Transverse colon (tissue), 4 donors: ENCODE measurements at places on chromosomes 12 and 14.

- no peak for DNase-seq
- no peak overlapping the region for H3K4me3 ChIP-seq
- no peaks in the 10 kb centered on the region for H3K27me3 ChIP-seq
- H3K27ac ChIP-seq = no peak overlapping the region
- no peaks in the 10 kb centered on the region for H3K4me1 ChIP-seq
- H3K36me3 ChIP-seq = no peaks in the 10 kb centered on the region
Measured at GRCh38 chr12:27468241-27468640, 21.7 kb downstream of the SMCO2 start.

DNA sequence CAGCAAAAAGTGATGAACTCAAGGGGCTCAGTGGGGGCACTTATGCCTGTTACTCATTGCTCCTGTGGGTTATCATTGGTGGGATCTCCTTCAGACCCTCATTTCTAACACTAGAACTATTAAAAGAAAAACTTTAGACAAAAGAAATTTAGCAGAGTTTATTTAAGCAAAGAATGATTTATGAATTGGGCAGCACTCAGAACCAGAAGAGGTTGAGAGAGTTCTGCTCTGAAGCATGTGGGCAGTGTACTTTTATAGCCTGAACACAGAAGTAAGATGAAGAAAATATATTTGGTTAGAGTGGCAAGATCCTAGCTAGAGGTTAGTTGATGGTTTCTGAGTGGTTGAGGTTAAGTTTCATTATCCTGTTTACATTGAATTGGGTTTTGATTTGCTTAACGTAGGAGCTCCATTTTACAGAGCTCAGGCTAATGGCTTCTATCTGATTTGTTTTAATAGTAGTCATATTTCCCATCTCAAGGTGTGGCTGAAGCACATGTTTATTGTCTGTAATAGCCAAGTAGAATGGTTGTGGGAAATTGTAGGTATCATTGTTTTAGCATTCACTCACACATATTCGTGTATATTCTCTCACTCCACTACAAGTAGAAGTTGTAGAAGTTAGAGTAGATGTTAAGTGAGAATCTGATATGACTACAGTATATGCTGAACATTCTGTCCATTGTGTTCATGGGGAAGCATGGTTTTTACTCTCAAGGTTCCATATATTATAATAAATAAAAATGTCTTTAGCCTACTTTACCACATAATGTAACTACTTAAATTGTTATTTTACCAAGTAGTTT, 27.6 kb downstream of the LEMD3 start:
- DNase-seq = no peak
- H3K4me3 ChIP-seq = no peak overlapping the region

DNA sequence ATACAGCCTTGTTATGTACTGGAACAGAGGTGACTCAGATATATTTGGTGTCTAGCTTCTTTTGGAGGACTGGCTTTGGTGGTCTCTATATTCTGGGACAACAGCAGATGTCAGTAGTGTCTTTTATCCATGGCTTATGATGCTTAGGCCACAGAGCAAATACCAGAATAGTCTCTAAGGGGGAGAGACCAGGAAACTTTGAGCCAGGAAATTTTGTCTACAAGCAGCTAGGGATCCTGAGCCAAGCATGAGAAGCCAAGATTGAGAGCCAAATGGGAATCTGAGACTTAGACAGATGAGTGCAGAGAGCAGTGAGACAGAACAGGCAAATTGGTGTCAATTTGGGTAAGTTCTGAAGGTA, 28.4 kb upstream of the PTPRR start:
- DNase-seq = no peak
- no peak overlapping the region for H3K4me3 ChIP-seq
- no peaks in the 10 kb centered on the region for H3K36me3 ChIP-seq
- no peaks in the 10 kb centered on the region for H3K4me1 ChIP-seq
- no peak overlapping the region for H3K27ac ChIP-seq
- H3K27me3 ChIP-seq = no peaks in the 10 kb centered on the region

GRCh38 chr12:29132316-29132715, 16.8 kb upstream of the FAR2 start:
- H3K4me1 ChIP-seq = no peaks in the 10 kb centered on the region
- H3K36me3 ChIP-seq = no peaks in the 10 kb centered on the region
- no peak for DNase-seq
- H3K27me3 ChIP-seq = no peaks in the 10 kb centered on the region
- no peak overlapping the region for H3K27ac ChIP-seq
- no peak overlapping the region for H3K4me3 ChIP-seq

DNA sequence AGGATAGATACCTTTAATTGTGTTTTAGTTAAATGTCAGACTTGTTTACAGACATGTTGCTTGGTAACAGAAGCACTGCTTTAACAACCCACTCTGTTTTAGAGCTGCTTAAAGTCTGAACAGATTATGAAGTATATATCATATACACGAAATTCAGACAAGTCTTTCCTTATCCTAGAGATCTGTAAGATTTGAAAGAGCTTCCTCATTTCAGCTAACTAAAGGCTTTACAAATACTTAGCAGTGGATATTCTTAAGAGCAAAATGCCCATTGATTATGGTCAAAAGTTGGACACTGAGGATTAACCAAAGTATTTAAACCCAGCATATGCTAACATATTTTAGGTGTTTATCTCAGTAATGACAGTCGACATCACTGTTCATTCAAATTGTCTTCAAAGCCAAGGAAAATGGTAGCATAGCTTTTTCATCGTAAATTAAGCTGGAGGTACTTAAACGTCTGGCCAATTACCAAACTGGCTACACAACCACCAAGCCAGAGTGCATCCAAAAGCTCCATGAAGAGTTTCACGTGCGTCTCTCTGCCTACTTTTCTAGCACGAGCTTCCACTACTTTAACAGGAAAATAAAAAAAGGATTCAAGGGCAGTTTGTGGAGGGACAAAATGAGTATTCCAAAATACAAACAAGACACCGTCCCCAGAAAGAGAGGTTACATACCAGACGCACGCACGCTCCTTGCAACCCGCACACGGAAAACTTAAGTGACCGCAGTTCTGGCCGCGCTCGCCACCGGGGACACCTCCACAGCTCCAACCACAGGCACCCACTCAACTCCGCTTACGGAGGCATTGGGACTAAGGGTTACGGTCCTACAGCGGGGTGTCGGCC, 565 bp downstream of the CEP83 start:
- H3K4me3 ChIP-seq = peak overlapping the region; percentile 63
- H3K4me1 ChIP-seq = peaks cover 7% of the 10 kb centered on the region
- H3K27ac ChIP-seq = peak overlapping the region; percentile 92
- no peaks in the 10 kb centered on the region for H3K36me3 ChIP-seq
- DNase-seq = no peak

GRCh38 chr12:18145924-18146323, 55.9 kb upstream of the RERGL start:
- no peak overlapping the region for H3K4me3 ChIP-seq
- H3K36me3 ChIP-seq = no peaks in the 10 kb centered on the region
- H3K4me1 ChIP-seq = peaks cover 4% of the 10 kb centered on the region
- H3K27ac ChIP-seq = no peak overlapping the region

DNA sequence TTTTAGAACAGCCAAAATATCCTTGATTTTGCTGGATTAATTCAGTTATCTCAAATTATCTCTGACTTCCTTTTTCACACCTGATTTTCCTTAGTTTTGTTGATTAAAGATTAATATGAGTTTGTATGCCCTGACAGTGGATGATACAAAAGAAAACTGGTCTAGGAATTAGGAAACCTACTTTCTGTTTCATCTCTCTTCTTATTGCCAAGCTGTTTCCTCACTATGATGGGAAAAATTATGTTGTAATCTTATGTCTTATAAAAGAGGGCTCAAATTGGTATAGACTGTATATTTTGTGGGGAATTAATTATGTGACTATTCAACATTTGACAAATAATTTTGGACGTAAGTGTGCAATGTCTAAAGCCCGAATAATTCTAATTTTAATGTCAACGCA, 271.6 kb downstream of the FBXL14 start:
- no peaks in the 10 kb centered on the region for H3K36me3 ChIP-seq
- H3K27me3 ChIP-seq = no peaks in the 10 kb centered on the region
- no peak for DNase-seq
- no peak overlapping the region for H3K27ac ChIP-seq
- peaks cover 18% of the 10 kb centered on the region for H3K4me1 ChIP-seq

GRCh38 chr14:91817566-91818325, 49.6 kb downstream of the TC2N start:
- no peak overlapping the region for H3K4me3 ChIP-seq
- H3K36me3 ChIP-seq = no peaks in the 10 kb centered on the region
- H3K27ac ChIP-seq = no peak overlapping the region
- H3K27me3 ChIP-seq = no peaks in the 10 kb centered on the region
- no peak for DNase-seq
- no peaks in the 10 kb centered on the region for H3K4me1 ChIP-seq

DNA sequence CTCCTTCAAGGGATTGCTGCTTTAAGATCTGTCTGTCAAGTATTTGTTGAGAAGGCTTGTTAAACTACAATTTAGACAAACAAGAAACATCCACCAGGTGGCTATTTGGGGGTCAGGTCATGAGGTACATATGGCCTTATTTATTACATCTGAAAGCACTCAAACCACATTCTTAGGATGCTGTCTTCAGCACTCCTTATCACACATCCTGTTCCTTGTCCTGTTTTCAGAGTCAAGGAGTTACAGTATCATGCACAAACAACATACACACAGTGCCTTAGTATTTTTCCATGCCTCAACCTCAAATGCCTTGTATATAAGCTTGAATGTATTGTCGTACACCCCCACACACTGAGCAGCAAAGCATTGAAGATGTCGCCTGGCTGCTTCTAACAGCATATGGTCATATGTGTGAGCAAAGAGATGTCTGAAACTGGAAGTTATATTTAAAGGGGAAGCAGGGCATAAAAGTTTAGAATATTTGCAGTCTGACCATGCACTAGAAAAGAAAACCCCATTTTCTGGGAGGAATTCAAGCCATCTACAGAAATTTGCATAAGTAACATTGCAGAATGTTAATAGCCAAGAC, 83.8 kb downstream of the KCNMB4 start:
- no peak overlapping the region for H3K4me3 ChIP-seq
- H3K27me3 ChIP-seq = no peaks in the 10 kb centered on the region
- H3K4me1 ChIP-seq = no peaks in the 10 kb centered on the region
- DNase-seq = no peak
- no peaks in the 10 kb centered on the region for H3K36me3 ChIP-seq

- H3K36me3 ChIP-seq = no peaks in the 10 kb centered on the region
- no peaks in the 10 kb centered on the region for H3K27me3 ChIP-seq
- no peak overlapping the region for H3K27ac ChIP-seq
- no peak for DNase-seq
- H3K4me3 ChIP-seq = no peak overlapping the region
- peaks cover 6% of the 10 kb centered on the region for H3K4me1 ChIP-seq
Measured at GRCh38 chr12:58066296-58066695, 124.9 kb downstream of the ATP23 start.

DNA sequence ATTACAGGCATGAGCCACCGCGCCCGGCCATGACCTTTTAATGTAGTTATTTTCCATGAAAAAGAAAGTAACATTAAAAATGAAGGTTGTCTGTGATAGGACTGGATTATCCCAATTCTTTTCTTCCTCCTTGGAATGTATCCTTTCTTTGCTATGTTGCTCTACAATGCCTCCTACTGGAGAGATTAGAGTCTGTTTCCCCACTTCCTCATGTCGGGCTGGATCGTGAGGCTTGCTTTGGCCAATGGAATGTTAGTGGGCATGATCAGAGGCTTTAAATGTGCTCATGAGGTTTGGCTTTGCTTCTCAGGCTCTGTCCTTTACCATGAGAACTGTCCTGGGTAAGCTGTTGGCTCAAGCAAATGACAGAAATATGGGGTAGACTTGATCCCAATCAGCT, 34.7 kb upstream of the SOCS2 start:
- H3K27ac ChIP-seq = no peak overlapping the region
- H3K36me3 ChIP-seq = no peaks in the 10 kb centered on the region
- H3K4me1 ChIP-seq = no peaks in the 10 kb centered on the region
- no peak for DNase-seq

- DNase-seq = no peak
- H3K4me3 ChIP-seq = no peak overlapping the region
- H3K4me1 ChIP-seq = no peaks in the 10 kb centered on the region
- H3K27ac ChIP-seq = no peak overlapping the region
- H3K27me3 ChIP-seq = no peaks in the 10 kb centered on the region
Measured at GRCh38 chr14:33307691-33308251, 369.1 kb downstream of the NPAS3 start.

- no peaks in the 10 kb centered on the region for H3K27me3 ChIP-seq
- no peaks in the 10 kb centered on the region for H3K36me3 ChIP-seq
- no peaks in the 10 kb centered on the region for H3K4me1 ChIP-seq
- no peak for DNase-seq
- H3K27ac ChIP-seq = no peak overlapping the region
- no peak overlapping the region for H3K4me3 ChIP-seq
Measured at GRCh38 chr12:3965046-3965445, 91.8 kb upstream of the PARP11 start.

DNA sequence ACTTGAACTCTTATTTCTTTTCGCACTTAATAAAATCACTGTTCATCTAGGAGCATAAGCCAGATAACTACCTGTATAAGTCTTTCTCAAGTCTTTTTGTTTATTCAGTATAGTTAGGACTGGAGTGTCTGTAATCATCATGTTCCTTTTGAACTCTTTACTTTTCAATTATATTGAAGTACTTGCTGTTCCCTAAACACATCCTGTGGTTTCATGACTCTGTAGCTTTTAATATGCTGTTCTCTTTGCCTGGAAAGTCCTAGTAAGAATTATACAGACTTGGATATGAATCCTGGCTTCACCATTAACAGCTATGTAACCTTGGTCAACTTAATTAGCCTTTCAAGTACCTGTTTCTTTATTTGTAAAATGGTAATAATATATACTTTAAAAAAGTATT, 88.2 kb downstream of the CCDC91 start:
- DNase-seq = no peak
- peaks cover 3% of the 10 kb centered on the region for H3K4me1 ChIP-seq
- H3K36me3 ChIP-seq = no peaks in the 10 kb centered on the region

DNA sequence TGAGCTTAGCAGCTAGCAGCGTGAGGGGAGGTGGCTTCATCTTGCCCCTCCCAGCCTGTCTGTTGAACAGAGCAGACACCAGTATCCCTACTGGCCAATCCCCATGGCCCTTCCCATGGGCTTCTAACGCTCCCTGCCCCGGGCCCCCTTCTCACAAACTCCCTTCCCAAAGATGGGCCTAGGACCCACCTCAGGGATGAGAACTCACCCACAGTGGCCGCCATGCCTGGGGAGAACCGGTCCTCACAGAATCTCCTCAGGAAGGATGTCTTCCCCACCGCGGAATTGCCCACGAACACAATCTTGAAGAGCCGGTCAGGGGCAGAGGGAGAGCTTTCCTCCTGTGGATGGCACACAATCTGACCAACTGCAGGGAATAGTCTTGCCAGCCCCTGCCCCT, 119.5 kb downstream of the CRACR2A start:
- no peak for DNase-seq
- H3K27ac ChIP-seq = no peak overlapping the region
- H3K27me3 ChIP-seq = no peaks in the 10 kb centered on the region

- H3K36me3 ChIP-seq = peaks cover 3% of the 10 kb centered on the region
- H3K4me1 ChIP-seq = no peaks in the 10 kb centered on the region
- no peaks in the 10 kb centered on the region for H3K27me3 ChIP-seq
- no peak for DNase-seq
- H3K4me3 ChIP-seq = no peak overlapping the region
Measured at GRCh38 chr14:55671641-55672040, 91.6 kb downstream of the KTN1 start.
